ENCODE measurements at places on chromosomes 2 and 18. TPM values are rescaled to one million over a fixed set of nuclear protein-coding genes. Genes with fewer than 3 reads are reported as not detected.

TLX2 gene
- total RNA-seq, result 0.08 TPM

NT5DC4 gene
- total RNA-seq, result not detected

- no peak for DNase-seq
Observed at GRCh38 chr18:939958-940357, 35.3 kb downstream of the ADCYAP1 start.

LIMS3 gene
- not detected for total RNA-seq

- no peak for DNase-seq
Observed at GRCh38 chr18:28905509-28905908, 728.6 kb upstream of the CDH2 start.

SFTPB gene
- 9.8 TPM for total RNA-seq

METTL8 gene
- 7.5 TPM for total RNA-seq

DNA sequence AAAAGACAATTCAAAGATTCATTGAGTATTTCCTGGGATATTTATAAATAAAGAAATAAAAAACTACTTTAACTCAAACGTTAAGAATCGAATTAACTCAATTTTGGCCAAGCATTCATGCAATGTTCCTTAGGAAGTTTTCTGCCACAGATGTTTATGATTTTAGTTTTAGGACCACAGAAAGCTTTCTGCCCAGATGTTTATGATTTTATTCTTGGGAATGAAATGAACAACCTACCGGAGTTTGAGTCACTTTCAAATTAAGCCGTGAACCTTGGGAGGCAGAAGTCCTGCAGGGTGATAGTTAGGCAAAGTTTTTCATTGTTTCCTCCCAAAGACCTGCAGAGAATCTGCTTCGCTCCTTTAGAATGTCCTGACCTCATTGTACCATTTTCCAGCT lies 34.7 kb upstream of the MBP start:
- DNase-seq, result no peak

CRYBA2 gene
- not detected for total RNA-seq

- DNase-seq, result no peak
Observed at GRCh38 chr2:239441261-239442078, 40.6 kb upstream of the HDAC4 start.

DNA sequence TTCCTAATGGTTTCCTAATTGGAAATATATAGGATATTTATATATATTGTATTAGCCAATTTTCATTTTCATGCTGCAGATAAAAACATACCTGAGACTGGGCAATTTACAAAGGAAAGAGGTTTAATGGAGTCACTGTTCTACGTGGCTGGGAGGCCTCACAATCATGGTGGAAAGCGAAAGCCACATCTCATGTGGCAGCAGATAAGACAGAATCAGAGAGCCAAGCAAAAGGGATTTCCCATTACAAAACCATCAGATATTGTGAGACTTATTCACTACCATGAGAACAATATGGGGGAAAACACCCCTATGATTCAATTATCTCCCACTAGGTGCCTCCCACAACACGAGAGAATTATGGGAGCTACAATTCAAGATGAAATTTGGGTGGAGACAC lies 242.5 kb upstream of the NETO1 start:
- DNase-seq, result no peak

GRCh38 chr2:69030800-69031428 lies 17.9 kb downstream of the ANTXR1 start:
- no peak for DNase-seq

- DNase-seq, result no peak
Observed at GRCh38 chr2:100588071-100588786, 25.4 kb downstream of the PDCL3 start.

DNA sequence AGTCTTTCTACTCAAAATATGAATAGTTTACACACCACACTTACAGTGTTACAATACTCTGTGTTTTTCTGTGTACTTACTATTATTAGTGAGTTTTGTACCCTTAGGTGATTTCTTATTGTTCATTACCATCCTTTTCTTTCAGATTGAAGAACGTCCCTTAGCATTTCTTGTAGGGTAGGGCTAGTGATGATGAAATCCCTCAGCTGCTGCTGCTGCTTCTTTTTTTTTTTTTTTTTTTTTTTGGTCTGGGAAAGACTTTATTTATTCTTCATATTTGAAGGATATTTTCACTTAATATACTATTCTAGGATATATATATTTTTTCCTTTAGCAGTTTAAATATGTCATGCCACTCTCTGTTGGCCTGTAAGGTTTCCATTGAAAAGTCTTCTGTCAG lies 29.0 kb upstream of the SERPINB2 start:
- DNase-seq, result no peak
